ENCODE measurements at places on chromosomes 12 and 14.

DNA sequence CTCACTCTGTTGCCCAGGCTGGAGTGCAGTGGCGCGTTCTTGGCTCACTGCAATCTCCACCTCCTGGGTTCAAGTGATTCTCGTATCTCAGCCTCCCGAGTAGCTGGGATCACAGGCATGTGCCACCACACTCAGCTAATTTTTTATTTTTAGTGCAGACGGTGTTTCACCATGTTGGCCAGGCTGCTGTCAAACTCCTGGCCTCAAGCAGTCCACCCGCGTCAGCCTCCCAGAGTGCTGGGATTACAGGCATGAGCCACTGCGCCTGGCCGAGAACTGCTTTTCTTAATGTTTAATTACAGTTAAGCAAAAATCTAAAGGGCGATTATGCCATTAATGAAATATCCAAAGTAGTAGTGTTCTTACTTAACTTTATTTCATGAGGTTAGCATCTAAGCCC is 13.6 kb downstream of the YARS2 start:
- no peak for DNase-seq

DNA sequence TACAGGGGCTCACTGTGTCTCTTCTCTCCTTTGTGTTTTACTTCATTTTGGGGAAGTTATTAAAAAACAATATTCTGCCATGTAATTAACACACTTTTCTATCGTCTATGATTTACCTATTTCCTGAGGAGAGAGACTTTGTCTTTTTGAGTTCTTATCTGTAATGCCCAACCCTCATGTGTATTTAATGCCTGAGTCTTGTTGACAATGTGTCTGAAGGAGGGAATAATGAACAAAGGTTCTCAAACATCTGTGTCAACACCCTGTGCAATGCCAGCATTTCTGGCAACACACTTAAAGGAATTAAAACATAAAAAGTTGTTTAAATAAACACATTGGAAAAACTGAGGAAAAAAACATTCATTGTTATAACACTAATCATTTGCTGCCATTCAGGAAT is 147.1 kb downstream of the SLC15A5 start:
- DNase-seq = no peak

- DNase-seq = no peak
Measured at GRCh38 chr12:108000111-108000510, 129.0 kb upstream of the WSCD2 start.

GRCh38 chr12:107450541-107450940 is 235.1 kb upstream of the PWP1 start:
- DNase-seq = no peak

GRCh38 chr12:93174048-93174447 is 203.7 kb upstream of the NUDT4 start:
- DNase-seq = peak; percentile 93

- peak; percentile 39 for DNase-seq
Measured at GRCh38 chr14:61997161-61997560, 234.9 kb downstream of the SNAPC1 start.

DNA sequence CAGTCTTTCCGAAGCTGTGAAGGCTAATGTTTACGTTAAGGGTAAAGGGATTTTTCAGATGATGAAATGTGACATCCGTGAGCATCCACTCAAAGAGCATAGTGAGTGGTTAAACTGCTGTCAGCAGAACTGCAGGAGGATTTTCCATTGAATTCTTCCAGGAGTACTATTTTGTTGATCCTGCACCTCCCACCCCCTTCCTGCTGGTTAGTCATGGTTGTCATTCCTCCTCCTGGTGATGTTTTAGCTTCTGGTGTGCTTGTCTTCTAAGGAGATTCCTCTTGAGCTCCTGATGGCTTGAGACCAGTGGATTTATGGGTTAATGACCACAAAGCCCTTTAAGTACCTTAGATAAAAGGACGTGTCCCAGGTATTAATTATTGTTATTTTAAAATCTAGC is 2.4 kb upstream of the GPRC5D start:
- DNase-seq = peak; percentile 55

GRCh38 chr12:5051334-5051733 is 7.7 kb downstream of the KCNA5 start:
- no peak for DNase-seq

- DNase-seq = no peak
Measured at GRCh38 chr12:1882850-1883470, 35.5 kb downstream of the CACNA2D4 start.

GRCh38 chr12:37548266-37548805 is 768.2 kb upstream of the ALG10B start:
- no peak for DNase-seq

DNA sequence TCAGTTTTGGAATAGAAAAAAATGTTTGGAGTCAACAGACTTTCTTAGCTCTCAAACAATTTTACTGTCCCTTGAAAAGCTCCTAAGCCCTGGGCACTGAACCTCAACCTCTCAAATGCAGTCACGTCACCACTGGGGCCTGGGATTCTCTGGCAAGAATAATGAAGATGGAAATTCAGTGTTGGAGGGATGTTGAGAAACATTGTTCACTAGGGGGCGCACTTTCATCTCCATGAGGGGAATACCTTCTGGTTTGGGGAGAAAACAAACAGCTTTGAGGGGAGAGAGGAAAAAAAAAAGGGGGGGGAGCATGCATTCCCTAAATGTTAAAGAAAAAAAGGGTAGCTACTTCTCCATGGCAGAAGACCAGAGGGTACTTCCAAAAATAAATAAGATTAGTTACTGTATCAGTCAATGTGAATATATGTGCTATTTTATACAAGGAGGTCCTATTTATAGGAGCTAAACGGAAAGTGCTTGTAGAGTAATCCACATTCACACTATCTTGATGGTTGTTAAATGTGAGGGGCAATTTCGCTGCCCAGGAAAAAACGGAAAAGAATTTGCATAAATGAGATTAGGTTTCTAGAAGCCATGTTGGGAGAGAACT is 5.8 kb upstream of the TBPL2 start:
- DNase-seq = peak; percentile 86

GRCh38 chr12:91017511-91018263 is 12.9 kb upstream of the EPYC start:
- no peak for DNase-seq

DNA sequence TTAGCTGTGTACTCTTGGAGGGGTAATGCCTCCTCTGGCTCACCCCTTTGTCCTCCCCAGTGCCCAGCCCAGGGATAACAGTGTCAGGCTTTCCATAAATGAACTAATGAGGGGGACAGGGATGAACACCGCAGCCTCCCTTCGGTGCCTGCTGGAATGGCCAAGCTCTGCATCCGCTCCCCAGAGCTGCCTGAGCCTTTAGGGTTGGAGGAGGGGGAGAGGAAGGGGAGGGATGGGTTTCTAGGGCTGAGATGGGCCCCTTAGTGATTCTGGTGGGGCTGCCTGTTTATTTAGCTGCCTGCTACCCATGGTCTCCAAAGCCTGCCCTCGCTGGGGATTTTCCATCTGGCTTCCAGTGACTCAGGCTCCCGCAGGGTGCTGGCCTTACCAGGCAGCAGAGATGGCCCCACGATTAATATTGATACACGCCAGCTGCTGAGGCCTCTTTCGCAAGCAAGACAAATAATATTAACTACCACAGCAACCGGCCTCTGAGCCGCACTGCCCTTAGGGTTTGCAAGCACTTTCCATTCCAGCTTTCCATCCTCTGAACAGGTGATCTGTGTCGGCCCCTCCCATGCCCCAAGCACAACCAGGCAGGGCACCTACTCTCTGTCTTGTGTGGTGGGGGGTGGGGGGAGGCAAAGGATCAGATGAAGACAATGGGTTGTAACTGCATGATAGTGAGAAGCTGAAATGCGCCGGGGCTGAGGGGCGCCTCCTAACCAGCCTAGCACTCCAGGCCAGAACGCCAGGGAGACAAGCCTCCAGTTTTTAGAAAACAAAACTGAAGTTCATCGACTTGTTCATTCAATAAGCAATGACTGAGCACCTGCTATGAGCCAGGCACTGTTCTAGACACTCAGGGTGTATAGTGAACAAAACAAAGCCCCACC is 56.7 kb downstream of the C14orf132 start:
- DNase-seq = peak; percentile 92

DNA sequence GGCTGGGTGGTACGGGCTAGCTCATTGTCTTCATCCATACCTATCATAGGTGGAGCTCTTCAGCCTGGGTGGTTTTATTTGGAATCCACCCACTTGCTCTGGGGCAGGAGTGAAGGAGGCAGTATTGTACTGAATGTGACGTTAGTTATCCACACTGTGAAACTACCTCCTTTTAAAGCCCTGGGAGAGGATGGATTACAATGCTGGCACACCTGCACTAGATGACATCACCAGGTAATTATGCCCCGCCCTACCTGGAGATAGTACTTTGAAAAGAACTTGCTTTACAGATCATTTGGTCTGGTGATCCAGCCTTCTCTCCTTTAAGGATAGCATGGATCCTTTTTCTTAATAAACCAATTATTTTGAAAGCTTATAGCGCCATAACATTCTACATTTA is 78.0 kb downstream of the B4GALNT3 start:
- no peak for DNase-seq

GRCh38 chr12:5416571-5416970 is 15.3 kb upstream of the NTF3 start:
- DNase-seq = no peak

- no peak for DNase-seq
Measured at GRCh38 chr12:104502638-104503037, 45.9 kb downstream of the CHST11 start.

- no peak for DNase-seq
Measured at GRCh38 chr12:25186038-25186787, 8.7 kb downstream of the DNAI7 start.

DNA sequence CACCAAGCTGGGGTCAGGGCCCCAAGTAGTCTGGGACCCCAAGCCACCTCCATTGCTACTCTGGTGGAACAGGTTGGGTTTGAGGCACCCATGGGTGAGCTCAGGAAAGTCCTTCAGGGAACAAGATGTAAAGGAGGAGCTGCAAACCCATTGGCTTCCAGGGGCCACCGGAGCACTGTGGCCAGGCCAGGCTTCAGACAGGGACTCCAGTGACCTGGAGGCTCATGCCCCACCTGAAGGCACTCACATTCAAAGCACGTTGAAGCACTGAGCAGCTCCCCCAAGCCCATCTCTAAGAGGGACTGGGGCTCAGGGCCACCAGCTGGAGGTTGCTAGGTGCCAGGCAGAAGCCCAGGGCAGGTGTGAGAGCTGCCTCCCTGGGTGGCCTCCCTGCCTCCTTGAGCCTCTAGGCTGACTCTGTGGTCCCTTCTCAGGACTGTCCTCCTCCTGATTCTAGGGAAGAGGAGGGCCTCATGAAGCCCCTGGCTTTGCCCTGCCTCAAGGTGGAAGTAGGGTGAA is 49.1 kb downstream of the FAM222A start:
- DNase-seq = no peak

- no peak for DNase-seq
Measured at GRCh38 chr14:61713724-61714437, 18.6 kb downstream of the HIF1A start.

DNA sequence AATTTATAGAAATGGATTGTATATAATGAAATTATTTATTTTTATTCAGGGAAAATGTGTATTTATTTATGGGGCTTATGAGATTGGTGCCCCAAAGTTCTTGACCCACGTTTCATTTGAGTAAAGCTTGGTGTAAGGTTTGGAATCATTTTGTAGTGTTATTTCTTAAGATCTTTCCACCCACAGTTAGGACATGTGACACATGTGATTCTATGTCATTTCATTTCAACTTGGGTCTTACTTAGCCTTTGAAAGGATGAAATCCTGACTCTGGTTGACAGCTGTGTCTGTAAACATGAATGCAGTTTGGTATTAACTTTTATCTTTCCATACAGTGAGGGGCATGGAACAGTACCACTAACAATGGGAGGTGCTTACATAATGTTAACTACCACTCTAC is 51.7 kb downstream of the FLRT2 start:
- DNase-seq = no peak

DNA sequence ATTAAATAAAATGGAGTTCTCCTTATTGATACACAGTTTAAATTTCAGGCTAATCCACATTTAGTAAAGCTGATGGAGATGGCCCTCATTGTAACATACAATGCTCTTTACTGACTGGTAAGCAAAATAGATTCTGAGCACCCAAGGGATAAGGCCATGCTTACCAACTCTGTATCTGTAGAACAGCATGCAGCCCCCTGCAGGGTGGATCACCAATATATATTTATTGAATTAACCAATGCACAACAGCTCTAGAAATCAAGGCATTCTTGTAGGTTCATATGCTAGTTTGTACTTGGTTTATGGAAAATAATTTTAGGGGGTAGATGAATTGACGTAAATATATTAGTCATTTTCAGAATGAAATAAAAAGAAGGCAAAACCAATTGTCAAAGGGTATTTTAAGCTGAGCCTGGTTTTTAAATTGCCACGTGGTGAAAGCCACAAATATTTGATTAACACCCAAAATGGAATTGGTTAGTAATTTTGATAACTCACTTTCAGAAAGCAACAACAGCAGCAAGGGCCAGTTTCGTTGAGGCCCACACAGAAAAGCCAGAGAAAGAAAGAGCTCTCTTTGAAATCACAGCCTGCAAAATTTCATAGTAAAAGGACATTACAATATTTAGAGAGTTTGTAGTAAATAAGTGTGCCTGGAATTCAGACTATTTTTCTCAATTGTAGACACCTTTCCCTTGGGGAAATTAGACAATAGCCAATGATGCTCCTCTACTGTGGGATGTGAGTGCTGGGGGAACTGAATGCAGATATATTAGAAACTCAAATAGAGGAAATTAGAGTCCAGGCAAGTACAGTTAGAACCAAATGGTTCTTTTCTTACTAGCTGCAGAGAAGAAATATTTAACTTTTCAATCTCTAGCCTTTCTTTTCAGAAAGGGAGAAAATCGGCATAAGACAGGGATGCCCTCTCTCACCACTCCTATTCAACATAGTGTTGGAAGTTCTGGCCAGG is 216.2 kb upstream of the ABCD2 start:
- no peak for DNase-seq

- DNase-seq = no peak
Measured at GRCh38 chr14:68317239-68317638, 475.6 kb downstream of the ZFP36L1 start.

GRCh38 chr12:65492998-65493912 is 214.8 kb downstream of the MSRB3 start:
- DNase-seq = no peak
